ENCODE measurements at places on chromosomes 2 and 18. TPM values are rescaled to one million over a fixed set of nuclear protein-coding genes. Genes with fewer than 3 reads are reported as not detected.

DNA sequence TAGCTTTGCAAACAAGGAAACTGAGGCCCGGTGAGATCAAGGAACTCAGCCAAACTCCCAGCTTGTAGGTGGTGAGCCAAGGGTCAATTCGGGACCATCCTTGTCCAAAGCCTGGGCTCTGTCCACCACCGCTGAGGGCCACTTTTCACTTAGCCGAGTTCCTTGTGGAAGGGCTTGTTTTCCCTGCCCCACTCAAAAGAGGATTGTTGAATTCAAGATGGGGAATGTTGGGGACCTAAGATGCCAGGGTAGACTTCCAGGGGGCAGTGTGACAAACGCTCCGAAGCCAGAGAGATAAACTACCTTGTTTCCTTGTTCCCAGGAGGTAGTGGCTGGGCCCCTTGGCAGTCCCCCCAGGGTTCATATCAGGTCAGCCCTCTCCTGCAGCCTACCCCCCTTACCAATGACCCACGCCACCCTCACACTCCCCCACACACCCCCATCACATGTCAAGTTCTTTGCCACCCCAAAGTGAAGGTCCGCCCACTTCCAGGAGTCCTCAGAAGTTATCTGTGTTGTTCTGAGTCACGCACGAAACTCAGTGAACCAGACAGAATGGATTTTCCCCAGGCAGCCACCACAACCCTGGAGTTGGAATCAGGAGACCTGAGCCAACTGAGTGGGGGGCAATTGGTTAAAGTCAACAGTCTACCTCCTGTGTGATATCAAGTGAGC is 10.3 kb upstream of the ATOH8 start:
- no peak for DNase-seq

GRCh38 chr18:57198073-57198472 is 51.2 kb downstream of the BOD1L2 start:
- no peak for DNase-seq

- no peak for DNase-seq
Observed at GRCh38 chr2:69298862-69299261, 88.2 kb downstream of the GFPT1 start.

Gene MRPL53
- total RNA-seq: 39.4 TPM

DNA sequence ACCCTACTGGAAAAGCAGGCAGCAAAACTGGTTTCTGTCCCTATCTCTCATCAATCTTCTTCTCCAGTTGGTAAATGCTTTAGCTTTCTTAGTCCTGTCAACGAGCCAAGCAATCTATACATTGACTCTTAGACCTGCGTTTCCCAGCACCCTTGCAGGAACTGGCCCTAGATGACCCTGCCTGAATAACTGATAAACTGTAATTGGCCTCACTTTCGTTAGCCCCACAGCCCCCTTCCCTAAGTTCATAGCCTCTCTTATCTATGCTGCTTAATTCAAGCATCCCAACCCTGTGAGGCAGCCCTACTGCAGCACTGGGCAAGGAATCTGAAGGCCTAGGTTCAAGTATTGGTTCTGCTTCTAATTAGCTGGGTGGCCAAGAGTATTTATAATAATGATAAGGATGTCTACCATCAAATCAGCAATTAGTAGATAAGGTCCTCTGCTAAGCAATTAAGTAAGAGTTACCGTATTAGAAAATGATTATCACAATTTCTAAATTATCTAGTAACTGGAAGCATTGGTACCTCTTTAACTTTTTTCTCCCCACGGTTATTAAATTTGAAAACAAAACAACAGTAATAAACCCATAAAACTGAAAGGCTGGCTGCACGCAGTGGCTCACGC is 86.4 kb upstream of the RMDN2 start:
- no peak for DNase-seq

DNA sequence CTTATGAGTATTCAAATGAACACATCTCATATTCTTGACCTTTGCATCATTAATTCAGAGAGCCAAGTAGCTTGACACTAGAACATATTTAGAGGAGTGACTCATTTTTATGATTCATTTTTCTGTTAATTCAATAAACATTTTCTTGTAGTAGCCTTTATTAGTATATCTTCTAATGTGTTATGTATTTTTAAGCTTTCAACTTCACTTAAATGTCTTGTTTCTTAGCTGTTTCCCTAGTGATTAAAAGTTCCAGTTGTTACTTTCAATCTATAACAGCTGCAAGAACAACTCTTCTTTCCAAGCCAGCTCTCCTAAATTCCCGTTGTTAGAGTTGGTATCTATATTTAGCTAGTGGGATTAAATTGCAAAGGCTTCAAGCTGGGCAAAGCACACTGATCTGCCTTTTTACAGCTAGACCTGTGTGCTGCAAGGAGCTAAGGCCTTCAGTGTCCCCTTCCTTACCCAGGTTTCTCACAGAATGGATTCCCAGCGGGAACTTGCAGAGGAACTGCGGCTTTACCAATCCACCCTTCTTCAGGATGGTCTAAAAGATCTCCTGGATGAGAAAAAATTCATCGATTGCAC is at the start of gene KLHL41:
KLHL41 (plus strand) TSS at position 405 of the 588 bp plus-strand sequence; CDS start at position 482, 77 bp downstream.
- DNase-seq: no peak

DNA sequence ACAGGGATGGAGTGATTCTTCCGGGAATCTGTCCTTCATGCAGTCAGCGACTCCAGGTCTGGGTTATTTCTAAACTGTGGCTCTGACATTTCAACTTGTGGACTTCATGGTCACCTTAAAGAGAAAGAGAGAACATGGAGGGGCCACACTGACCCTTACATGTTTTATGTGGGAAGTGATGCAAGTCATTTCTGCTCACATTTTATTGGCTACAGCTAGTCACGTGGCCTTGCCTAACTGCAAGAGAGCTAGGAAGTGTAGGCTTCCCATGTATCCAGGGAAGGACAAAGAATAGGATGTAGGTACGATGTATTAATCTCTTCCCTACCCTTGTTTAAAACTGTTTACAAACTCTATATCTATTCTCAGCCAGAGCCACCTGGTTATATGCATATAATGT is 30.3 kb upstream of the AFTPH start:
- DNase-seq: no peak

GRCh38 chr2:20288642-20289340 is 61.9 kb downstream of the PUM2 start:
- no peak for DNase-seq

GRCh38 chr2:240784629-240785423 is 35.2 kb downstream of the KIF1A start:
- no peak for DNase-seq

- no peak for DNase-seq
Observed at GRCh38 chr2:75497256-75497655, 63.5 kb downstream of the EVA1A start.

DNA sequence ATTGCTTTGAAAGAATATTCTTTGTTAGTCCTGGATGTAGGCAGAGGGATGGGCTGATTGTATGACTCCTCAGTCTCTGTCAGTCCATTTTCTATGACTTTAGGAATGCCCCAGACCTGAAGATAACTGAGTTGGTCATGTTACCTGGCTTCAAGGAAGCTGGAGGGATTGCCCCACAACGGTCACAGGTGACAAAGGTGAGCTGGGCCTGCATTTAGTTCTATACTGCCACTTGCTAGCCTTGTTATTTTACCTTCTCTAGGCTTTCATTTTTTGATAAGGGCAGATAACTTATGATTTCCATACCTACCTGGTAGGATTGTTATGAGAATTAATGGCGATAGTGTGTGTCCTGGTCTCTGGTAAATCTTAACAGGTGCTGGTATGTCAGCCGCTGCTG is 260.1 kb downstream of the PRKCE start:
- no peak for DNase-seq

DNA sequence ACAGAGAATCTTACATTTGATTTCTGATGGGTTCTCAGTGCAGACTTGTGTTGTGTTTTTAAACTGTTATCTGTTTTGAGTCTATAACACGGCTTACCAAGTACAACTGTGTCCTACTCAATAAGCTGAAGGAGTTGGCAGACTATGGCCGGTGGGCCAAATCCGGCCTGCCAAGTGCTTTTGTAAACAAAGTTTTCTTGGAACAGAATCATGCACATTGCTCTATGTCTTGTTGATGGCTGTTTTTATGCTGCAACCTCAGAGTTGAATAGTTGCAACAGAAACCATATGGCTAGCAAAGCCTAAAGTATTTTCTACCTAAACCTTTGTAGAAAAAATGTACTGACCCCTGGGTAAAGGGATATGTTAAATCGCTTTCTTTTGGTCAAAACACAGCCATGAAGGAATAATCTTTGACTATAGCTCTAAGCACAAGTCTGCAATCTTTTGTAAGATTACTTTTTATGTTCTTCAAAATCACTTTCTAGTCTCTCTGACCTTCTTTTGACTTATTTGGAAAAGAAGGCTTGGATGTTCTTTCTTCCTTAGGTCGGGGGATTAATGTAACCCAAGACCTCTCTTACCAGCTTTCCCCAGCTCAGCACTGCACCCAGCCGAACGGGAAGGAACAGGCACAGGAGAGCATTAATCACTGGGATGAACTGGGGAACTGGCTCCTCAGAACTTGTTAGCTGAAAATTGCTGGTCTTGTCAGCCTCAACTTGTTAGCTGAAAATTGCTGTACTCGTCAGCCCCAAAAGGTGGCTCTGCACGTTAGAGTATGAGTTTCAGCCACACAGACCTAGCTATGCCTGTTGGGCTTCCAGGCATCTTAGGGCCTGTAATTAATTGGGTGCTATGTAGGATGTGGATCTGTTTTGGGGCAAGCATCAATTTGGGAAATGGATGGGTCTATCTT is 75.4 kb downstream of the CD8B2 start:
- no peak for DNase-seq

Gene DNAH6
- 0.05 TPM for total RNA-seq

- peak; percentile 72 for DNase-seq
Observed at GRCh38 chr2:43210467-43211303, 15.7 kb downstream of the ZFP36L2 start.

DNA sequence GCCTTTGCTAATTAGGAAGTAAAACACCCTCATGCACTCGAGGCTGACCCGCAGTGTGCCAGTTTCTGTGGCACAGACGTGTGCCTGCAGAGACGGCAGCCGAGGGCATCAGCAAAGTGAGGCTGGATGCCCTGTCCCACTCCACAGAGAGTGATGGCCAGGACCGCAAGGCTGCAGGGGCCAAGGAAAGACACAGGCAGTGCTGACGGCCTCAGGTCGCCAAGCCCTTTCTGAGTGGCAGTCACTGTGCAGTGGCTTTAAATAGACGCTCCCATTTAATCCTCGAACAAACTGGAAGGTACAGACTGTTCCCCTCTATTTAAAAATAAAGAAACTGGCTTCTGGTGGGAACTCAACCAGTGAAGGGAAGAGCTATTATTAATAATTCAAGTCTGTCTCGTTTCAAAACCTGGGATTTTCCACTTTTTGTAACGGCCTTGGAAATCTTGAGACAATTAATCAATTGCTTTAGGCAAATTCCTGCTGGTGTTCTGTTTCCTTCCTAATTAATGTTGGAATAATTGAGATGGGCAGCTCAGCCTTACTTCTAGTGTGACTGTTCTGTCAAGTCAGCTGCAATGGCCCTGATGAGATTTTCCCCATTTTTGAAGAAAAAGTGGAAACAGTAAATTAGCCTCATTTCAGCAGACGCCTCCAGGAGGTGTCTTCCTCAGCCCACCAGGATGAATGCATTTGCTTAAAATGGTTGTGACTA is 644.6 kb upstream of the RAB6C start:
- no peak for DNase-seq

DNA sequence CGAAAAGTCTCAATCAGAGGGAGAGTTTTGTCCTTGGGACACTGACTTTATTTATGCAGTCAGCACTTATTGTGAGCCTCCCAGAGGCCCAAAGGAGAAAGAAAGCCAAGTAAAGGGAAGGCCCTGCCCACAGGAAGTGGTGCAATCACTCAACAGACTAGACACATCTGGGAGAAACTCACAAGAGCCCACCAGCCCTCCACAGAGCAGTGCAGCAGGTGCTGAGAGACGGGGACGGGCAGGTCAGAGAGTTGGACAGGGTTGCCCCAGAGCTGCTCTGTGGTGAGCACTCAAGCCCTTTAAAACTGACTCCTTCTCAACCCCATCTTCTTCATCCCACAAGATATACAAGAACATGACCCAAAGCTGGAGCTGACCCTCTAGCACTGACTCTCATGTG is 96.0 kb downstream of the TFCP2L1 start:
- no peak for DNase-seq

Gene COA5
- 30.0 TPM for total RNA-seq

DNA sequence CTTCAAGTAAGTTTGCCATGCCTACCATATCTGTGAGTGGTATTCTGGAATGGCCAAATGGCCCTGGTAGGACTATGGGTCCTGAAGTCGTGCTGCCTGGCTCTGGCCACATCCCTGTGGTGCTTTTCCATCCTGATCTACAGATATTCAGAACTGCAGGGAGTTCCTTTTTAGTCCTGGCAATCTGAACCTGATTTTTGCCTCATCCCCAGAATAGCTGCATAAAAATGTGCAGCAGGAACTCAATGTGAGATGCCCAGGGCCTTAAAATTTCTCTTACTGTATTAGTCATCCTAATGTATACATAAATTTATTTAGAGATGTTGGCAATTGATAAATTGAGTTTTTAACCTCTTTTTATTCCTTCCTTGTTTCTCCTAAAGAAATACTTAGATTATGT is 5.3 kb downstream of the SERPINB13 start:
- no peak for DNase-seq

Gene SMYD1
- total RNA-seq: not detected

- DNase-seq: no peak
Observed at GRCh38 chr2:104572834-104573233, 281.1 kb upstream of the POU3F3 start.

GRCh38 chr2:70328921-70329561 is 27.2 kb upstream of the FAM136A start:
- peak; percentile 97 for DNase-seq

DNA sequence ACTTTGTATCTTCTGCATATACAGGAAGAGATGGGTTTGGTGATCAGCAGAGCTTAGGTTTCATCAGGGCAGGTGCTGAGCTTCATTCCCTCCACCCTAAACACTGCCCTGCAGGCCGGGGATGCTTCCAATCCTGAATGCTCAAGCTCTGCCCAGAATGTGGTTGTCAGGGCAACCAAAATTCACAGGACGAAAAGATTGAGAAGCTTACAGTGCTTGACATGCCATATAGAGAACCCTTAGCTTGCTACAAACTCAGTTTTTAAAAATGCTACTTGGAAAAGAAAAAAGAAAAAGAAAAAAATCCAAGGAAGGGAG is 65.6 kb downstream of the SH3RF3 start:
- no peak for DNase-seq

GRCh38 chr2:213806125-213806726 is 522.0 kb downstream of the SPAG16 start:
- peak; percentile 55 for DNase-seq
